K562 (cell line): ENCODE measurements at places on chromosomes 3 and 15.

DNA sequence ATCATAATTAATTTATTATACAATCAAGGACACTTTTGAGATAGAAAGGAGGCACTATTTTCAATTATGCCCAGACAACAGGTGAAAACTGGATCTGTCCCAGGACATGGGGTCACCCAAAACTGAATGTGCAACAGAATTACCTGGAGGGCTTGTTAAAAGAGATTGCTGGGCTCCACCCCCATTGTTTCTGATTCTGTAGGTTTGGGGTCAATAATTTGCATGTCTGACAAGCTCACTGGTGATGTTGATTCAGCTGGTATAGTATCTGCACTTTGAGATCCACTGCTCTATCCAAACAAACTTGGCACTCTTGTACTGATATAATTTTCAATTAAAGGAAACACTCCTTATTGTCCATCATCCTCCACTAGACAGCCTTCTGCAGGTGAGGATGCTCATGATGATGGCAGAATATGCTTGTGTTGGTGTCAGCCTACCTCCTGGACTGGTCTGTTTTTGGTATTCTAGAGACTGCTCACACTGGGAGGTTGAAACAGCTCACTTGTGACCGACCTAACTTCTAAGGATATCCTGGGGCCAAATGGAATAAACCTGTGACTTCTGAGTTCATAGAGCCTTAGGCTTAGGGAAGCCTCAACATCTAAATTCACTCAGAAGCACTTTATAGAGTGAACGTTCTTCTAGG is 2.2 kb downstream of the P2RY14 start:
- DNase-seq: no peak

DNA sequence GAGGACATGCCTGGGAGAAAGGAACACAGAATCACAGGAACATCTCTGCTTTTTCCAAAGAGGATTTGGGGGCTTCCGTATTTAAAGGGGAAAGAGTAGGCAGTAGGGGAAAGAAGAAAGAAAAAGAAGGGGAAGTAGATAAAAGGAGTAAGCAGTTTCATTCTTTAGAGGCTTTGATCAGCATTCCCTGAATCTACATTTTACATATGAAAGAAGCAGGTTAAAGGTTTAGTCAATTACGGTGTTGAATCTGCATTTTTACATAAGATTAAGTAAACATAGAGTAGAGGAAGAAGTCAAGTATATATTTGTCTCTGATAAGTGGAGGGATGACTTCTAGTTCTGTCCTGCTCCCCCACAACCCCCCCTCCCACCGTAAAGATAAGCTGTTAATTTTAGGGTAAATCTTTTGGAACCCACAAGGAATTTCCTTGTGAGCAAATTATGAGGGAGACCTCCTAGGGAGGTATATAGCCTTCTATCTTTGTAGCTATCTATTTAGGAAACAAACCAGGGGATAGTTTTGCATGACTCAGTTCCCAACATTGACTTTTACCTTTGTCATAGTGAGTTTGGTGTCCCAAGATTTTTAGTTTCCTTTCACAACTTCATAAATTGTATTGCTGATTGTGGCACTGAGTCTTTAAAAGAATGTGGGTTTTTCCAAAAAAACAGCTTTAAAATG is 8.7 kb upstream of the P2RY12 start:
- DNase-seq: no peak

GRCh38 chr15:27871078-27871901 is 227.8 kb downstream of the OCA2 start:
- no peak for DNase-seq

DNA sequence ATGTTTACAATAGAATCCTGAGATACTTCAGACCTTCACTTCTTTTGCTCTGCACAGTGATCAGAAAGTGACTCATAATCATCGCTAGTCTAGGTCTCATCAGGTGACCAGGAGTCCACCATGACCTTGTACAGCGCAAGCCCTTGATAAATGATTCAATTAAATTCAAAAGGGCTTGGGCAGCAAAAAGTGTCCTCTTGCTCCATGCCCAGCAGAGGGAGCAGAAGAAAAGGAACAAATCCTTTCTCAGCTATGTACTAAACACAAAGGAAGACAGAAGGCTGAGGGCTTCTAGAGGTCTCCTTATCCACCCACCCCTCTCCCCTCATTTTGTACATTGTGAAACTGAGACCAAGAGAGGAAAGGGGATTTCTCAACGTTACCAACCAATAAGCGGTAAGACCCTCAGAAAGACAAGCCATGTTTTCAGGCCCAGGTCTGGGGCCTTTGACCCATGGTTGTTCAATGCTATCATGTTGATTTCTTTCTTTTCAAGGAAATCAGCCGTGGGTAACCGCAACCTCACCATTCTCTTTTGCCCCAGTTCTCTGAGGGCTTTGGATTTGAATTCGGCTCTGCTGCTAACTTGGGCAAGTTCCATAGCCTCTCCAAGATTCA is 74.8 kb downstream of the AQP9 start:
- peak; percentile 46 for DNase-seq

DNA sequence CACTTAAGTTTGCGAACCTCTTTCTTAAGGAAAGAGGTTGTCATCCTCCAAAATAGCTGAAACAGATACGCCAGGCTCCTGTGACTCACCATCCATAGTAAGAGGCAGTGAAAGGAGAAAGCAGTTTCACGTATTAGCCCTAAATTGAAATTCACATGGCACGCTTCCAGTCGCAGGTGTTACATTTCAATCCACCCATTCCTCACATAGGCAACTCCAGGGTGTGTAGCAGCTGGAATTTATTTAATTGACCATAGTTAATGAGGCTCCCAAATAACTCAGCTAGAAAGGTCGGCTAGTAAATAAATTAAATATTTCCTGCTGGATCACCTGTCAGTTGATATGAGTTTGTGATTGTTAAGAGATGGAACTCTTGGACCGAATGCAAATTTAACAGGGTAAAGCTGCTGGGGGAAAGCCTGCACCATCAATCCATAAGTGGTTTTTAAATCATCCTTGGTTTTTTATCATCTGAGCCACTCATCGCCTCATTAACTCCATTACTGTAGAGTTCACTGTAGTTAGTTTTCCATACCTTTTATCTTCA is 19.6 kb downstream of the NSUN3 start:
- no peak for DNase-seq

DNA sequence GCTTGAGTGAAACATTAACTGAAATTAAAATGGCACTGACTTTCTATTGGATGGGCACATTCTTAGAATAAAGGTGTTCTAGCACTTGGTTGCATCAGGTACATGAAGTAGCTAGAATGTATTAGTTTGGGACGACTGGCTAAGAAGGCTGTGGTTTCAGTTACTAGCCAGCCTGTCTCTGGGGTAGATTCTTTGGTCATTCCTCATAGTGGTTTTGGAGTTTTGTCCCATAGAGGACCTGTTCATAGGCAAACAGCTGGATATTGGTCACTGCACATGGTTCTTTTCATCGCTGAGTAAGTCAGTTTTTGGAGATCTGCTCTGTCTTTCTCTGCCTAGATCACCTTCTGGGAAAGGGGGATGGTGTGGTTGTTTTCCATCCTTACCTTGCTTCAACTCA is 55.3 kb downstream of the ADAMTSL3 start:
- DNase-seq: no peak
